ENCODE measurements at places on chromosomes 5 and 9.

DNA sequence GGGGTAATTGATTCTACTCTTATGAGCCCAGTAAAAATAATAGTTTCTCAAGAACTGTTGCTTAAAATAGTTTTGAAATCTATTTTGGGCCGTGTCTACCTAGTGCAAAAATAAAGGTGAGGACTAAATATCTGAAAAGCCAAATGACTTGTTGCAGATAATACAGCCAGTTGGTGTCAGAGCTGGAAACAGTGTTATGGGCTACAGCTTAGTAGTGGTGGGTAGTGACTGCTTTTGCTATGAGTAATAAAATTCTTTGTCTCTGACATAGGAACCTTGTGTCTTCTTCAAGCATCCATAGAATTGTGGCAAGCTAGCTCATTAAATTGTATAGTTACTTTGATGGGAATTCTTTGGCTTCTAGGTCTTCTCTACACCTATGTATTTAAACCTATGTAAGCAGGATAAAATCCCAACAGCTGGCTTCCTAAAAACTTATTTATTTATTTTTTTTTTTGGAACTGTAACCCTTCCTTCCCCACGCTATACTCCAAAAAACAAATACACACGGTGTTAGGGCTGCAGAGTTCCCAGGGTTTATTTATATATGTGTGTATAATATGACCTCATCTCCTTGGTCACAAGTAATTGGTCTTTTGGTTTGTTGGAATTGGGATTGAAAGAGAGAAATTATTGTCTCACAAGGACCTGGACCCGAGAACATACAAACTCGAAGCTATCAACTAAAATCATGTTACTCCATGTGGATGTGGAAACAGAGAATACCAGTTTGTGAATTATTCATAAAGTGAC is 138.0 kb downstream of the NUDT12 start:
- peak; percentile 32 for DNase-seq

DNA sequence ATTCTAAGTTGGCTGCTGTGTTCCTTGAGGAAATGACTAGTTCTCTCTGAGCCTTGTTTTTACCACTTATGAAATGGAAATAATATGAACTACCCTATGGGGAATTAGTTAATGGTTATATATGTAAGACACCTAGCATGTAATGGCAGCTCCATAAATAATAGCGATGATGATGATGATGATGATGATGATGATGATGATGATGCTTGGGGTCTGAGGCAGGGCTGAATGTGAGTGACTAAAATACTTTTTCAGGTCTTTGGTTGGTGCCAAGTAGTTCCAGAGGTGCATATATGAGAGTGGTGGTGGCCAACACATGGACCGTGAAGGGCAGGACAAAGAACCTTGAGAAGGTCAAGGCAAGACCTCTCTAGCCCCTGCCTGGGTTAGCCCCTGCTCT is 123.3 kb upstream of the PANK3 start:
- no peak for DNase-seq

- peak; percentile 79 for DNase-seq
Measured at GRCh38 chr5:149434162-149435014, 55.3 kb upstream of the IL17B start.

GRCh38 chr5:171676286-171676944 is 109.2 kb upstream of the SMIM23 start:
- DNase-seq = no peak

DNA sequence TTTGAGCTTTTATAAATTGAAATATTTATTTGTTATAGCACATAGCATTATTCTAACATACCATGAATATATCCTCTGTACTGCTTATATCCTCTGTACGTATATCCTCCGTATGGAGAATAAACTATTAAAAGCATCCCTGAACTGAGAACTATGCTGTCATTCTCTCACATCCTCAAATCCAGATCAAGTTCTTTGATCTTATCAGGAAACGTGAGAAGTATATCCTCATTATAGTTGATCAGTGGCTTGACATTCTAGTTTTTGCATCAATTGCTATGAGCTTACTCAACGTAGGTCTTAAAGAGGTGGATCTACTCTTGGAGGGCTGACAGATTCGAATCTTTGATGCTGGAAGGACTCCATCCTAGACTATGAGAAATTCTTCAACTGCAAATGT is 37.4 kb downstream of the IL7R start:
- DNase-seq = no peak

DNA sequence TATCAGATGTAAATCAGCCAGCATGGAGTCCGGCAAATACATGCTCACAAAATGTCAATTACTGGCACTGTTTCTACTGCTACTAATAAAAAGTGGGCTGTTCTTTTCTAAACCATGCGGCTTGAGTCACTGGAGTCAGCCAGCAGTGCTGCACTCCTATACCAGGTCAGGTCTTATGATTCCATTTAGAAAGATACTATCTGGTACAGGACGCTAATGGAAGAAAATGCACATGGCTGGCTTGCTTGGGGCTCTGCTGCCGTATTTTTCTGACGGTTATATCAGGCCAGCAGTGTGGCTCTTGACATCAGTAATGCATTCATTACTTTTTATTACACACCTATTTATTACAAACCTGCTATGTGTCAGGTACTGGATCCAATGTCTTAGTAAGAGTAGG is 74.3 kb downstream of the NDFIP1 start:
- DNase-seq = no peak

DNA sequence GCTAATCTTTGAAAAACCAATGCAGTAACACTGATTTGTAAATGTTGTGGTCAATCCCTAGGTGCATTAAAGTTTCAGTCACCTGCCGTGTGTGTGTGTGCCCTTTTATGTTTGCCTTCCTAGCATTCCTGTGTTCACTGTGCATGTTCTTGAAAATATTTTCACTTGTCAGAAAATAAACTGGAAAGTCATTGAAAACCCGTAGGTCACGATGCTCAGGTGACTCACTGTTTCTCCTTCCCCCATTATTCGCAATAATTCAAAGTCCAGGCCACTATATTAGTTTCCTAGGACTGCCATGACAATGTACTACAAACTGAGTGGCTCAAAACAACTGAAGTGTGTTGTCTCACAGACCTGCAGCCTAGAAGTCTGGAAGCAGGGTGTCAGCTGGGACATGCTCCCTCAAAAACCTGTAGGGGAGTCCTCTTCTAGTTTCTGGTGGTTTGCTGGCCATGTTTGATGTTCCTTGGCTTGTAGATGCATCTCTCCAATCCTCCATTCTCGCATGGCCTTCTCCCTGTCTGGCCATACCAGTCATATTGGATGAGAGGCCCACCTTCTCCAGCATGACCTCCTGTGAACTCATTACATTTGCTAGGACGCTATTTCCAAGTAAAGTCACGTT is 29.3 kb downstream of the MARVELD2 start:
- no peak for DNase-seq

- DNase-seq = no peak
Measured at GRCh38 chr5:1649554-1649953, 125.8 kb upstream of the LPCAT1 start.

- peak; percentile 81 for DNase-seq
Measured at GRCh38 chr9:129336601-129337331, 158.7 kb upstream of the IER5L start.

GRCh38 chr9:132087438-132088030 is 7.9 kb upstream of the MED27 start:
- DNase-seq = no peak

DNA sequence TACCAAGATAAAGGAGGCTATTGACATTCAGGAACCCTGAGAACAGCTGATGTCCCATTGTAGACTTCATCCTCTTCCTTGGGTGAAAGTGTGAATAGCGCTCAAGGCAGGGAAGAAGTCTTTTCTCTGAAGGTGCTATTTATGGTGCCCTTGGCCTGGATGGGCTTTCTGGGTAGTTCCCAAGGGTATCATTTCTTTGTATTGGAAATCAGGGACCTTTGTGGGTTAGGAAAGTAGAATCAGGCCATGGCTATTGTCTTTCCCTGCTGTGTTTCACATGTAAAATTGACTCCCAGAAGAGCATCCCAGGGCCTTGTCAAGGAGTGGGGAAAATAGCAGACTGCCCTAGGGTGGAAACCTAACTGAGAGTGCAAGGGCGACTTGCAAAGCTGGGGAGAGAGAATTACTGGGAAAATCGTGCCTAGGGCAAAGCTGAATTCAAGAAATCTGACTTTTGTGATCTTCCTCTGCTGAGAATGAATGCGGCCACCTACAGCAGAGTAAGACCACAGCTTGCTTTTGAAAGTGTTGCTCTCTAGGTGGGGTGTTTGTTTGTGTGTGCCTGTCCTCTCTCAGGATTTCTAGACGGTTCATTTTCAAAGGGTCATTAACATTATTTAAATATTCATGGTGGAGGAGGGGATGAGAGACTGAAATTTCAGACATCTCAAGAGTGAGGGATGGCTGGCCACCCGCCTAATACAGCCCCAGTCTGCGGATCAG is 160.6 kb downstream of the C9orf152 start:
- DNase-seq = no peak

DNA sequence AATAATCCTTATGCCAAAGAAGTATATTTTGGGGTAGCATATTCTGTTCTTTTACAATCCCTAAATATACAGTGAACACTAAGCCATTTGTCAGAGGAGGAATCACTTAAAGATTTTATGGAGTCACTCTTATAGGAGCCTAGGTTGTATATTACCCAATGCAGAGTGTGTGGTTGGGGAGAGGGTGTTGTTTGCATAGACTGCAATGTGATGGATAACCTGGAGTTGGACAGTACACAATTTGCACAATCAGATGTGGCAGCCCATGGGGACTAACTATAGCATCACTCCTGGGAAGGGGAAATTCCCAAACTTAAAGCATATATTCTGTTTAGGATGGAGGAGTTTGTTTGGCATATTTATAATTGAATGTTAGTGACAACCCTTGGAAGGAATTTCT is 9.6 kb upstream of the NDFIP1 start:
- no peak for DNase-seq

- DNase-seq = peak; percentile 73
Measured at GRCh38 chr5:163893281-163893680, 387.9 kb downstream of the MAT2B start.

GRCh38 chr9:134375430-134376385 is 49.5 kb downstream of the RXRA start:
- DNase-seq = peak; percentile 41

DNA sequence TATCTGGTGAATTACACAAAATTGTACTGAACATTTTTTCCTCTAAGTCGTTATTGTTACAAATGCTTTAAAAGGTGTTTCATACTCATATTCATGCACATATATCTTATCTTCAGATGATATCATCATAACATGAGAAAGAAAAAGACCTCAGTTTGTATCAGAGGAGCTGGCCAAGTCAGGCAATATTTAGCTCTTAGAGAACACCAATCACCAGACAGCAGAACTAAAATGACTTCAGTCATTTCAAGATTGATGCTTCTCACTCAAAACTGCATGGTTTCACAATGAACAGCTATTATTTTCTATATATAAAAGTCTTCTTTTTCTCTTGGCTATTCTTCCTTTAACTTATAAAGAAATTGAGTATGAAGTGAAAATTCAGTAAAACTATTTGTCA is 44.6 kb downstream of the TSSK1B start:
- DNase-seq = no peak

DNA sequence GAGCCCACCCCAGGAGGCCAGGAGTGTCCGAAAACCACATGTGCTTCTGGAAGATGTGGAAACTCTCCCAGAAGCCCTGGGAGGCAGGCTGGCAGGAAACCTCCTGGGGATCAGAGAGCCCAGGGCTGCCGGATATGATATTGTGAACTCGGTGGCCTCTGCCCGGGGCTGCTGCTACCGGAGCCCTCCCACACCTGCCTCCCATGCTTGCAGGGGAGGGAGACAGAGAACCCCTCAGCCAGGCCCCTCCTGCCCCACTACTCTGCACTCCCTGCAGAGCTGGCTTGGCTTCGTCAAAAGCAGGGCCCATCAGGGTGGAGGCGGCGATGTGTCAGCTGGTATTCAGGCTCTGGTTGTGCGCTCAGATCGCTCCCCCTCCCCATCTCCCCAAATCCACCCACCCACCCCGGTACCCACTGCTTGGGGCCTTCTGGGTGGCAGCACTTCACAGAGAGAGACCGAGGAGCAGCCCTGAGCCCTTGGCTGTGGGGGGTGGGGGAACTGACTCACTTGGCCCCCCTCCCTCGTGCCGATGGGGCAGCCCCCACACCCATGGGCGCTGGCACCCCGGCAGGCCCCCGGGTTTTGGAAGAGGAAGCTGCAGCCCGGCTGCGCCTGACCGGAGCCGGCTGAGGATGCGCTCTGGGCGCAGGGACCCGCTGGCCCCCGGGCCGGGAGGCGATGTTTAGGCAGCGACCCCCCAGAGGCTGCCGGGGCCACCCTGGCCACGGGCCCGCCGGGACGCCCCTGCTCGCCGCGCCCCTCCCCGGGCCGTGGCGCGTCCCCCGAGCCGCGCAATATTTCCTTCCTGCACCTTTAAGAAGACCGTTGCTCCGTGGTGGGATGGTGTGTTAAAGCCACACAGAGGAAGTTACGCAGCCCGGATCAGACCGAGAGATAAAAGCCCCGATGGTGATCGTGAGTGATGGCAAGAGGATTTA is 786 bp upstream of the NTNG2 start:
- peak; percentile 80 for DNase-seq

DNA sequence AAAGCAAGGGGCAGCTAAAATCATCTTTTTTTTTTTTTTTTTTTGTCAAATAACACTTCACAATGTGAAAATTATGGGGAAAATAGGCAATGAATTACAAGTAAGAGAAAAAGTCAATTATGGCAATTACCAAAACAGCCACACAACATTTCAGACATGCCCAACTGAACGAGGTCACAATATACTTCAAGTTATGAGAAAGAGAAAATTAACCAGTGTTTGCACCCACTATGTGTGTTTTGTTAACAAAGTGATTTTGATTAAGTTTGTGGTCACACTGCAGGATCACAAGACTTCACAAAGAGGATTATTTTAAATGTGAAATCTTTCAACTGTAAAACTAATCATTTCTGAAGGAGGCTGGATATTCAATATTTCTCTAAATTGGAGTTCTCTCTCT is 1032.8 kb upstream of the DMAC1 start:
- no peak for DNase-seq

- no peak for DNase-seq
Measured at GRCh38 chr5:179379321-179379890, 34.1 kb upstream of the ADAMTS2 start.

DNA sequence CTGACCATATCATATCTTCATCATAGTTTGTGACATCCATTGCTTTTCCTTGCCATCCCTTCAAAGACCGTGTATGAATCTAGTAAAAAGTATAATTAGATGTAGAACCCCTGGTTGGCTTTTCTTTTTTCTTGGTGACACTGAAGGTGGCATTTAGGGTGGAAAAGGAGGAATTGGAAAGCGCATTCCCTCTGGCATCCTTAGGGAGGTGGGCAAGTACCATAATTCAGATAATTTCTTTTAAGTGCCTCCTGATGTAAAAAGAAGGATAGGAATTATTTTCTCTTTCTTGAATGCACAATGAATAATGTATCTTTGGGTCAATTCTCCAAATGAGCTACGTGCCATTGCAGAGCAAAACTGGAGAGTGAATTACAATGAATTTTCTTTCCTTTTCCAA is 73.2 kb upstream of the SMARCA2 start:
- peak; percentile 17 for DNase-seq

- DNase-seq = peak; percentile 16
Measured at GRCh38 chr5:132073231-132074013, at the start of gene CSF2. Gene CSF2, plus strand, starts transcription at chr5:132073789. Its CDS starts 35 bp downstream, at chr5:132073824.

- no peak for DNase-seq
Measured at GRCh38 chr9:80836013-80836412, 853.3 kb downstream of the TLE1 start.
